ENCODE measurements at places on chromosomes 2 and 18.
A peak's percentile ranks its signal among the peaks of the same experiment; 100 is the strongest.

DNA sequence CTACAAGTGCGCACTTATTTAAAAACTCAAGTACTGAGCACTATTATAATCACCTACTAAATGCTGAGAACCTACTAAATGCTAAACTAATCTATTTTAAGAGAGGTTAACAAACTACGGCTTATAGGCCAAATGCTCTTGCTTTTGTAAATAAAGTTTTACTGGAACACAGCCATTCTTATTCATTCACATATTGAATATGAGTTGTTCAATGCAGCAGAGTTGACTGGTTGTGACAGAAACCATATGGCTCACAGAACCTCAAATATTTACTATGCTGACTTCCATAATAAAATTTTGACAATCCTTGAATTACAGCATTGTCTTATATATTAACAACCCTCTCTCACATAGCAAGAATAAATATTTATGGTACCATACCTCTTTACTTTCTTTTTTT is 103.2 kb downstream of the ZNF521 start:
- DNase-seq, result no peak

DNA sequence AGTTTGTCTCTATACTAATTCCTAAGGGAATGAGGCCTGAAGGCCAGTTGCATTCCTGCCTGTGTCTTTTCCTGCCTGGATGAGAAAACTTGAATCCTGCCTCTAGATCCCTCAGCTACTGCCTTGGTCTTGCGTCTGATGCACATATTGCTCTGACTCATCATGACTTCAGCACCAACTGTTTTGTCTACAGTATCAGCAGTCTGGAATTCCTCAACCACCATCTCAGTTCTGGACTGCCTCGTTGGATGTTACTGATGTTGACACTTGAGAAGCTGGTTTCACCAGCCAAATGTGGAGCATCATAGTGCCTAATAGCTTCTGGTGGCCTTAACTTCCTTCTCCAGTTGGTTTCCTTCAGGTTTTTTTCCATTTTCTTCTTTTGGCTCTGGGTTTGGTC is 211.0 kb downstream of the CTNNA2 start:
- no peak for DNase-seq

DNA sequence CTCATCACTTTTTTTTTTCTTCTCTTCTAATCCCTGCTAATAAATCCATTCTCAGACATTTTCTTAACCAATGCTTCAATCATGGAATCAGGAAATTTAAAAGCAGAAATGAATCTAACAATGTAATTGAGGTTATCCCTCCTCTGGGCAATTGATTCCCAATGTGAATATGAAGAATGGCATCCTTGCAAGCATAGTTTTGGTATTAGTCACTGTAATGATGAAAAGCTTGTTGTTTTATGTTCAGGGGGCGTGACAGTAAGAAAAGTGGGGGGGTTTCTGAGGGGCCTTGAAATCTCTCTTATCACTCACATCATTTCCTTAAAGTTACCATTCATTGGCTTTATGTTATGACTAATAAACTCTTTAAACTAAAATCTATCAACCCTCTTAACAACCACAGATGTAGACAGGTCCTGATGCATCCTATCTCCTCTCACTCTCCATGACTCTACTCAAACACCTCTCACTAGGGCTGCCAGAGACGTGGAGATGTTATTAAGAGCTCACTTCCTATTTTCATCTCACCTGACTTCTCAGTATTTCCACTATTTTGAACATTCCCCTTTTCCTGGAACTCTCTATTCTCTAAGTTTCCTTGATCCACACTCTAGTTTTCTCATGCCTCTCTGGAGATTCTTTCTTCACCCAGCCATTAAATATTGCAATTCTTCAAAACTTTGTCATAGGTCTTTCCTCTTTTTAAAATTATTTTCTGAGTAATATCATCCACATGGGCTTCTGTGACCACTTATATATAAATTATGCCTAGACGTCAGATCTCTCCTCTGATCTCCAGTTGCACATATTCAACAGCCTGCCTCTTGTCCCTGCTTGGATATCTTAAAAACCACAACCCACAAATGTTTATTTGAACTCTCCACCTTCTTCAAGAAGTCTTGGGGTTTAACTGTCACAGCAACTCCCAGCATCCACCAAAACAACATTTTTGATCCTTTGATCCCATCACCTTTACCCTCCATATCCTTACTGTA is 332.9 kb downstream of the CDH2 start:
- no peak for DNase-seq

- no peak for DNase-seq
Measured at GRCh38 chr2:192007581-192008228, 160.8 kb upstream of the CAVIN2 start.

DNA sequence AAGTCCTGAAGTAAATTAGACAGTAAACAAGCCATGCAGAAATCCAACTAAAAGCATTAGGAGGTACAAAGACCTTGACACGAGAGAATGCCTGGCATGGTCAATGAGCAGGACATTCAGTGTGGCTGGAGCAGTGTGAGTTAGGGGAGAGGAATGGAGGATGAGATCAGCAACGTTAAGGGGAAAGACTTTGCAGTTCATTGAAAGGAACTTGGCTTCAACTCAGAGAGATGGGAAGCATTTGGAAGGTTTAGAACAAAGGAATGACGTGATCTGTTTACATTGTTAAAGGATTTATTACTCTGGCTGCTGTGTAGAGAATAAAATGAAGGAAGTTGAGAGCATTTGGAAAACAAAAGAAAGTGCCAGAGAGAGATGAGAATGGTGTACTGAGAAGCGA is 621.3 kb downstream of the XIRP2 start:
- DNase-seq, result peak; percentile 11

DNA sequence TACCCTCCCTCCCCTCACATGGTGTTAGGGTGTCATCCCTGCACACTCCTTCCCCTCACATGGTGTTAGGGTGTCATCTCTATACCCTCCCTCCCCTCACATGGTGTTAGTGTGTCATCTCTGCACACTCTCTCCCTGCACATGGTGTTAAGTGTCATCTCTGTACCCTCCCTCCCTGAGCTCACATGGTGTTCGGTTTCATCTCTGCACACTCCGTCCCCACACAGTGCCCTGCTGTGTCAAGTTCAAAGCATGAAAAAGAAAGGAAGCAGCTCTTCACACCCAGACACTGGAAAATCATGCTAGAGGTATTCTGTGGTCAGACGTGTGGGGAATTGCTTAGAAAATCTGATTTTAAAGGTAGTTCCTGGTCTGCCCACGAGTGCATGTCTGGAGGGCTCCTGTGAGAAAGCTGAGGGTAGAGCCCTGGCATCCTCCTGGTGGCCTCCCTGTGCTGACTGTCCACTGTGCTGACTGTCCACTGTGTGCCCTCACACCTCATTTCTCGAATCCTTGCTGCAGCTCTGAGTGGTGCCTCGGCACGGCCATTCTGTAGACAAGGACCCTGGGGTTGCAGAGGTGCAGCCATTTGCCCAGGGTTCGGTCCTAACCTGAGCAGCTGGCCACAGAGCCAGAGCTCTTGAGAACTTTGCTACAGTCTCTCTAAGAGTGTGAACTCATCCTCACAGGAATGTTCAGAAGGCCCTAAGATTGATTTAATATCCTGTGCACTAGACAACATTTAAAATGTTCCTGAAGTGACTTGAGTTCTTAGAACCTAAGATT is 69.1 kb upstream of the NFATC1 start:
- no peak for DNase-seq

DNA sequence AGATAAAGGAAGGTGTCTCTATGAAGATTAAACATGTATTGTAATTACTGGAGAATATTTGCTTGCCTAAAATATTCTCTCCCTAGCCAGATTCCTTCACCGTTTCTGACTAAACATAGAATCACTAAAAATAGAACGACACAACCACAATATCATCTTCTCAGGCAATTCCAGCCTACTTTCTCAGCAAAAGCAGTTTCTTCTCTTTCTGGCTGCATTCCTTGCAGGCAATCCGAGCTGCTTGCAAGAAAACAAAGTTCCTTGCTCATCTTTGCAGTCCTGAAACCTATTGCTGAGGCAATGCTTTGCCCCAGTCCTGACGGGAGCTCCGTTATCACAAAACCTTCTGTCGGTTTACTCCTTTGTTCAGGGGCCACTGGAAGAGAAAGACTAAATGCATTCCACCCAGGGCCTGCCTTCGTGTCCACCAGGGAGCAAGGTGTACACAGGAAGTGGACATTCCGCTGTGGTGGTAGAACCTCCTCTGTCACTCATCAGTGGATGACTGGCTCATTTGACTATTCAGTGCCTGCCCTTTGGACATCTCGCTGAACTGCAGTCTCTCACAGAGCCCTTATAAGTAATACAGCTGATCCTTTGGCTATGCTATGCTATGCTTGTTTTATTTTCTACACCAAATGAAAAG is 239.2 kb upstream of the DOK6 start:
- no peak for DNase-seq

DNA sequence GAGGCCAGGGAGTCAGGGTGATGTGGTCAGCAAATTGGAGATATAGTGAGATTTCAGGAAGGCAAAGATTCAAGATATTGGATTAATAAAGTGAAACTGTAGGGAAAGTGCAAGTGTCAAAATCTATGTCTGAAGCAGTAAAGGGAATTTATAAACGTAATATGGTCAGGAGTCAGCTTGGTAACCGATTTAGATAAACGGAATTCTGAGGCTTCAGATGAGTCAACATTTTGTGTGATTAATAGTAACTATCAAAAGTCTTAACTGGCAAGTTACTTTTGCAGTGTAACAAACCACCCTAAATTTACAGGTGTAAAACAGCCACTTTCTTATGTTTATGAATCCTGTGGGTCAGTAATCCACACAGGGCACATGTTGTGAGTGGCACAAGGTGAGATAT is 10.9 kb downstream of the MTX2 start:
- no peak for DNase-seq

DNA sequence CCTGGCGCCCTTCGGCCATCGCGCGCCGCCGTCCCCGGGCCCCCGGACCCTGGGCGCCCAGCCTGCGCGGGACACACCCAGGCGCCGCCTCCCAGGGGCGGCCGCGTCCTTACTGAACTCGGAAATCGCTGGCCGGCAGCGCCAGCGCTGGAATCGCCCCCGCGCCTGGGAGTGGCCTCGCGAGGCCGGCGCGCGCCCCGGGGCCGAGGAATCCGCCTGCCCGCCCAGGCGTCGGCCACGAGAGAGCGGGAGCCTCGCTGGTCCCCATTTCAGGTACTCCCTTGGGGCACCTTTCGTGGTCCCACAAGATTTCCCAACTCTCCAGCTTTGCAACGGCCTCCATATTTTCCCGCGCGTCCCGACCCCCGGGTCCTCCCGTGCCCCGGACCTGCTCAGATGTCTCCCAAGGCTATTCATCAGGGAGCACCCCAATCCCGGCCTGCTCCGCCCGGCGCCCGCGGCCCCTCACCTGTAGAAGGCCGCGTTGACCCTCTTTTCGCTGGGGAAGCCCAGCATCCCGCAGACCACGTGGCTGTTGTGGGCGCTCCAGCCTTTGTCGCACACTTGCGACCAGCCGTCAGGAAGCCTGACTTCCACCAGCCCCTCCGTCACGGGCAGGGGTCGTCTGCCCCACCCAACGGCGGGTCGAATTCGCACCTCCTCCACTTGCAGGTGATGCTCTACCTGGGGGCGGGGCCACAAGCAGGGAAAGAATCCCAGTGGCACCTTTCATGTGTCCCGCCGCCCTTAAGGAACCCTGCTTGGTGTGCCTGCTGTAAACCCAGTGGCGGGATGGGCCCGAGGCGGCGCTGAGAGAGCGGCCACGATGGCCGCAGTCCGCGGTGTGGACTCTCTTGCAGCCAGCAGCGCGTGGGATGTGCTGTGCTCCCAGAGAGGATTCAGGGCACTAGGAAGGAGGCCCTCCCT is 4.6 kb downstream of the LOXL3 start:
- no peak for DNase-seq

DNA sequence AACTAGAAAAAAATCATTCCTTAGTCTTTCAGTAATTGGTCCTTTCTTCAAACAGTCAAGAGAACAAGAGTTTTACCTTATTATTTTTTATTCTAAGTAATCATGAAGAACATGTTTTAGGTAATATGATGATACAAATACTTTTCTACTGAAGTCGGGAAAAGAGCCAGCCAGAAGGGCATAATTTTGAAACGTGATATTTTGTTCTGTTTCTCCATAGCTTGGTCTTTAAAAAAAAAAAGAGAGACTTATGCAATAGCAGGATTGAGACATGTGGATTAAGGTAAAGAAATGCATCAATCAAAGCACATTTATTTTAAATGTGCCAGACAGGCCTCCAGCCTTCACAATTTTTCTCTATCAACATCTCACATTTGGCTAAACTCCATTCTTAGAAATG is 1016.8 kb downstream of the CNTNAP5 start:
- DNase-seq, result no peak

DNA sequence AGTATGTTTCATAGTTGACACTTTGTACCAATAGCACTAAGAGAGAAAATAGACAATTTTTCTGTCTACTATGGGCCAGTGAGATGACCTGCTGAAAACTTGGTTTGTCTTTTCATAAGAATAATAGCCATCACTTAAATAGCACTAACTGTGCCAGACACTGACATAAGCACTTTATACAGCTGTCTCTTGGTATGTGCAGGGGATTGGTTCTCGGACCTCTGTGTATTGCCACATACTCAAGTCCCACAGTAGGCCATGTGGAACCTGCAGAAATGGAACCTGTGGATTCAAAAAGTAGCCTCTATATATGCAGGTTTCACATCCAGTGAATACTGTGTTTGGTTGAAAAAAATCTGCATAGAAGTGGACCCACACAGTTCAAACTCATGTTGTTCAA is 126.7 kb downstream of the XRCC5 start:
- no peak for DNase-seq

DNA sequence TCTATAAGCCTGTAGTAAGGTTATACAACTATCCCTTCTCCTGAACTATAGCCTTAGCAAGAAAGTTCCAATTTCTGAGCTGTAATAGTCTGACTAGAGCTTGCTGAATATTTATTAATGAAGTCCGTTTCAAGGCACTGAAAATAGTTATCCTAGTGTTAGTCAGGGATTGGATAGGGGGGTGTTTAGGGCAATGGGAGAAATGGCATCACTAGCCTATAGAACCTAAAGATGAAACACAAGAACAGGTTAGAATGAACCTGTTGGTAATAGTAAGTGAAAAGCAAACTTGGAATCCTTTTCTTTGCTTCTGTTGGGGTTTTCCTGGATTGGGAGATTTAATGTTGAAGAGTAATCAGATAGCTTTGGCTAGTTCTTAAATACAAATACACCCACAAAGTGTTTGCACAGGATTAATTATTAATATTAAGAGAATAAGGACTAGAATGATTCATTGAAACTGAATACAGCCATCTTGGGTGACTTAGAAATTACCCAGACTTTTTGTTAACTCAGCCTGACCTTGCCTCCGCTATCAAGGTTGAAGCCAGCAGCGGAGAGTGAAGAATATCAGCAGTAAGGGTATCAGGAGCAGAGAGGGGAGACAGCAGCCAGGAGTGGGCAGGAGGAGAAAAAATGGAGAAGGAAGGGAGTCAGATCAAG is 14.4 kb downstream of the CCNT2 start:
- DNase-seq, result no peak

DNA sequence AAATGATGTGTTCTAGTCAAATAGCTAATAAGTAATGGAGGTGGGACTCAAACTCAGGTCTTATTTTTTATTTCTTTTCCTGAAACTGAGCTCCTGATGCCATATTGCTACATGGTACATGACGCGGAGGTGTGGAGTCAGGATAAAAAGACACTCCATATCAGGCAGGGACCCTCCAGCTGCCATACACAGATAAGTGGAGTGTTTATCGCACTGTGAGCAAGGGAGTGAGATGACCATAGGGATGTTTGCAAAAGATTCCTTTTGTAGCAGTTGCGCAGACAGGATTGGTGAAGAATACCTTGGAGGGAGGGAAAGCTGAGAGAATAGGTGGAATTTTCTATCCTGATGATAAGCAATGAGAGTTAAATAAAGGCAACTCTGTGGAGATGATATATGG is 657.2 kb downstream of the RNF144A start:
- no peak for DNase-seq

All from forelimb muscle (tissue), 1 donor.